AG10803 (cell line): ENCODE measurements at places on chromosomes 5 and 9.

DNA sequence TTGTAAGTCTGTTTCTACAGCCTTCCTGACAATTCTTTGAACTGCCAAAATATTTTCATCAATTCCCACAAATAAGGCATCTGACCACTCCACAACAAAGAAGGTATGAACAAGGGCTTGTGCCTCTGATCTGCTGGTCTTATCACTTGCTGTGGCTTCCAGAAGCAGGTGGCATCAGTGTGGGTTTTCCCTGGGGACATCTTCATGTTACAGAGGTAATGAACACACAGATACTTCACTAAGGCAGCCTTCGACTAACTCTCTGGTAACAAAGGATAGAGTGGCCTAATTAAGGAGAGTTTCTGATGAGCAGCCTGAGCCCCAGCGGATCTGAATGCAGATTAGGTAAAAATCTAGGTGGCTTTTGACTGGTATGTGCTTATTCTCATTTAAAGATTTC, 15.2 kb upstream of the ERAP2 start:
- DNase-seq = no peak

DNA sequence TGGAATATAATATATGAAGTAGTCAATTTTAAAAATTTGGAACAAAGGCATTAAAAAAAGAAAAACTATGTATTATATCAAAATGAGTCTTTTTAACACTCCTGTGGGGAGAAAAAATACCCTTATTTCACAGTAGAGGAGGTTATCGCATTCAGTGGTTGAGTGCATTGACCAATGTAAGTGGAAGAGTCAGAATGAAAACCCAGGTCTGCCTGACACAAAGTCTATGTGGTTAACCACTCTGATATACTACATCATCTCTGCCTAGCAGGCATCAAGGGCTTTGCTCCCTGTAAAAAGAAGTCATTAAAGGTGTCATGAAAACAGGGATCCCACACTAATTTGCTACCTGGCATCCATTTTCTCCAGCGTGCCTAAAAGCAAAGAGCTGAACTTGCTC, 417.2 kb upstream of the C9orf72 start:
- DNase-seq = no peak

- DNase-seq = no peak
Measured at GRCh38 chr9:14211564-14211963, 102.4 kb downstream of the NFIB start.

DNA sequence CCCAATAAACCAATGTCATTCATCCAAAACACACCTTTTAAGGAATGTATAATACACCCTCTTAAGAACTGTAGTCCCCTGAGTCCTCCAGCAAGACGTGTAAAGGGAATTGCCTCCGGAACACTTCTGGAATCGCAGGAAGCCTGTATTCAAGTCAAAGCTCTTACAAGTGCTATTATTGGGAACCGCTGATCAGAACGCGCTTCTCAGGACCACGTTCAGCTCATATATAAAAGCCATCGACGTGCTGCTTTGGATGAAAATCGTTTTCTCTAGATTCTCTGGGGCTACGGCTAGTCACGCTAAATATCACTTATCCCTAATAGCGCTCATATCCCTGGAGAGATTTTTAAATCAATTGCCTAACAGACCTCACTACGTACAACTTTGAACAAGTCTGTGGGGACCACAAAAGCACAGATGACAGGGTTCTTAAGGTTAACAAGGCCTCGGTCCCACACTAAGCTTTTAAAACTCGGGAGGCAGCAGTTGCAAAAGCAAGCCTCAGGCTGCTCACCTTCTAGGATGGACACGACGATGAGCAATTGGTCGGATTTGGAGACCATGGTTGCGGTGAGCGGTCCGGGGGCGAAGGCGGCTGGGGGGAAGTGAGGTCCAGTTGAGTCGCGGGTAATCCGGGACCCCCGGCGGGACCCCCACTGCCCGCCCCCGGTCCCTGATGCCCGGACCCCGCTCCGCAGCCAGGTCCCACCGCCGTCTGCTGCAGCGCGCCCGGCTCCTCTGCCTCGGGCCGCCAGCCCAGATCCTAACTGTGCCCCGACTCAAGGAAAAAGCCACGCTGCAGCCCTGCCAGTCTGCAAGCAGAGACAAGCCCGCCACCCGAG, 548 bp downstream of the CEP120 start:
- peak; percentile 27 for DNase-seq

DNA sequence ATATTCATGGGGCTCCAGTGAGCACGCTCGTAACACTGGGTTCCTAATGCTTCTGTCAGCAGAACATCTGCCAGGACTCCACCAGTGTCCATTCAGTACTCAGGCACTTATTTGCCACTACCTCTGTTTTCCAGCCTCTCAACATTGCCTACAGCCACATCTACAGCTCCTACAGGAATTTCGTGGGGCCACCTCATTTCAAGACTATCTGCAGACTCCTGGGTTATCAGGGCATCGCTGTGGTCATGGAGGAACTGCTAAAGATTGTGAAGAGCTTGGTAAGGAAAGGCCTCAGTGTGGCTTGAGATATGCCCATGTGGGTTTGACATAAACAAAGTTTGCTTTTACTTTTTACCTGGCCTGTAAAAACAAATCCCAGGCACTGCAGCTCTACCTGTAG, 92.9 kb downstream of the CYFIP2 start:
- DNase-seq = no peak

- no peak for DNase-seq
Measured at GRCh38 chr9:103928442-103928841, 165.7 kb upstream of the SMC2 start.

DNA sequence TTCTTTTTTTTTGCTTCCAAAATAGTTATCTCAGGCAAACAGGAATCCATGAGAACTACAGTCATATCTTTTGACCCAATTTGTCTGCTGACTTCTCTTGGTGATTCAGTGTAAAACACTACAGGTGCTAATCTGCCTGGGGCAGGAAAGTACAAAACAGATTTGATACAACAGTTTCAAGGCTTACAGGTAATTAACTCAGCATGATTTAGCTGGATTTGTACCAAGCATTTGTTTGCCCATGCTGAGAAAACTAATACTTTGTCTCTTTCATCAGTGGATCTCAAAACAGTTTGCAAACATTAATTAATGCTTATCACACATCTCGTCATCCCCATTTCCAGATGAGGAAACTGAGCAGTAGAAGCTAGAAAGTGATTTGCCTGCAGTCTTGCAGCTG, 312.5 kb upstream of the SEMA6A start:
- no peak for DNase-seq

DNA sequence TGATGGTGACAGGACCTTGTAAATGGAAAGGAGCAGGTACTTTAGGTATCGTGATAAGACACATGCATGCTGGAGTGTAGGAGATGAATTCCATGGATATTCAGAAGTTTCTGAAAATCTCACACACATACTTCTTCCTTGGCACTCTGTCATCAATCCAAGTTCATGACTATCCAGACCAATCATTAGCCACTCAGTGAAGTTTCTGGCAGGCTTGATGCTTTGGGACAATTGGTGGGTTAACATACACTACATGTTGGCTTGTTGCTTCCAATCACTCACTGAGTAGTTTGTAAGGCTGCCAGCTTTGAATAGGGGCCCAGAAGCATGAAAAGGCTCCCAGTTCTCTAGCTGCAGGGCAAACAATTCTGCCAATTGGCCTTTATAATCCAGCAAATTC, 147.6 kb downstream of the CEMIP2 start:
- no peak for DNase-seq

GRCh38 chr5:3339798-3340115, 255.9 kb upstream of the IRX1 start:
- DNase-seq = no peak

DNA sequence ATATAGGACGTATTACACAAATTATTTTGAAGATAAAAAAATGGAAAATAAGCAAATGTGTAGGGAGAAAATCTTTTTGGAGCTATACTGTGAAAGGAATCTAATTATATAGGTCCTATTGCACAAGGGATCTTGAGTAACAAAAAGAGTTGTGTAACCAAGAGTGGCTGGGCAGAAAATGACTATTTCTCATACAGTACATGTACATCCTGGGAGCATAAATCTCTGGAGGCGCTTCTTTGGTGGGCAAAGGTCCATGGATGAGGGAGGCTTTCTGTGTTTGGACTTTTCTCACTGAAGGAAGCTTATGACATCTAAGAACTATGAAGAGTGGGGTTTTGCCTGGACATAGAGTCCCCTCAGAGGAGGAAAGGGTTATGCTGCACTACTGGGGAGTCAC, 29.8 kb downstream of the ANKS6 start:
- no peak for DNase-seq

DNA sequence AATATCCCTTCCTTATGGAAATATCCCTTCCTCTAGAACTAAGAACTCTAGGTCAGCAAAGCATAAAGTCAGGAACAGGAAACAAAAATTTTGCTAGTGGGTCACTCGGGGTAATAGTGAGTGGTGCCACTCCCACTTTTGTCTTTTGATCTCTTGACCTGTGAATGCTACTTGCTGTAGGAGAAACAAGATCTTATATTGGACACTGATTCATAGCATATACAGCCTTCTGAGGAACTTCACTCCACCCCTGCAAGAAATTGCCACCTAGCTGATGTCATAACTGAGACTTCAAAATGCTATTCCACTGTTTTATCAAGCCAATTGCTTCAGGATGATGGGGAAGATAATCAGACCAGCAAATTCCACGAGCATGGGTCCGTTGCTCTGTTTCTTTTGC, 53.3 kb upstream of the PRSS3 start:
- no peak for DNase-seq

DNA sequence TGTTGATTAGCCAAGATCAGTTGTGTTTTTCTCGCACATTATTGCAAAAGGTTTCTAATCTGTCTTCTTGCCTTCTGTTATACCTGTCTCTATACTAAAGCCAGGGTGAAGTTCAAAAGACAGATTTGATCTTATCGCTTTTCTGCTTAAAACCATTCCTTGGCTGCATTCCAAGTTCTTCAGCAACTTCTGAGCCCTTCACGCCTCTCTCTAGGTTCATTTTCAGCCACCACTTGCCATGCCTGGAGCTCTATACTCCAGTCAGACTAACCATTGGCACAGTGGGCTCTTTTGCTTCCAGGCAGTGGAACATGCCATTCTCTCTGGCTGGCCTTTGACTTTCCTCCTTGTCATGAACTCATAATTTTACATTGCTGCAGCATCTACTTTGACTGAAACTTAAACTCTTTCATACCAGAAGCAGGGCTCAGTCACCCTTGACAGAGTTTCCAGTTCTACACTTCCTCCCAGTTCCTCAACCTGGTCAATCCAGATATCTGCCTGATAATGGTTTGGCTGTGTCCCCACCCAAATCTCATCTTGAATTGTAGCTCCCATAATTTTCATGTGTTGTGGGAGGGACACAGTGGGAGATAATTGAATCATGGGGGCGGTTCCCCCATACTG, 114.4 kb downstream of the SLC12A2 start:
- no peak for DNase-seq

GRCh38 chr5:137630972-137631370, 104.9 kb downstream of the KLHL3 start:
- no peak for DNase-seq

DNA sequence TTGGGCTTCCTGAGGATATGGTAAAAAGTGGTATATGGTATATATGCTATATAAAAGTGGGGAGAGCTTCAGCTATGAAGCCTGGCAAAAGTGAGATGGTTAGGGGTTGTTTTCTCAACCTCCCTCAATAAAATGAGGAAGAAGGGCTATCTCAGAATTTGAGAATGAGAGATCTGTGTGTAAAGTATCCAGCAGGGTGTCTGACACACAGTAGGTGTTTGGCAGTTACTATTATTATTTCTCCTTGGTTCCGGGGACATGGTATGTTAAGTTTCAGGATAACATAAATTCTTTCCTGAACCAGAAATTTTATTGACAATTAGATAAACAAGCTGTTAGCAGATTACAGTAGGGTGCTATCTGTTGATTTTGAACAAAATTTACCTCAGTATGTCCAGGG, 94.1 kb downstream of the DENND1A start:
- no peak for DNase-seq

DNA sequence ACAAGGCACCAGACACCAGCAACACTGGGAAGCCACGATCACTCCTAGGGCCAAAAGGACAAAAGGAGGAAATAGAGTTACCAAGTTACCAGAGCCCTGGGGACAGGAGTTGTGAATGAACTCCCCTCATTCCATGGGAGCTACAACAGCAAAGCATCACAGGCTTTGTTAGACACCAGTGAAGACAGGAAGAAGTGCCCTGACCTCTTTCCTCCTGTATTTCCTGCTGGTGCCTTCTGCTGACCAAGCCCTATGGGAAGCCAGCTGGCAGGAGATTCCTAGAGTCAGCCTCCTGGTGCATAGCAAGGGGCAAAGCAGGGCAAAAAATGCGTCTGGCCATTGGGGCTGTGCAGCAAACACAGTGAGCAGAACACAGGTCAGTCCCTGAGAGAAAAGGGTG, 374.7 kb downstream of the ZSWIM6 start:
- no peak for DNase-seq

DNA sequence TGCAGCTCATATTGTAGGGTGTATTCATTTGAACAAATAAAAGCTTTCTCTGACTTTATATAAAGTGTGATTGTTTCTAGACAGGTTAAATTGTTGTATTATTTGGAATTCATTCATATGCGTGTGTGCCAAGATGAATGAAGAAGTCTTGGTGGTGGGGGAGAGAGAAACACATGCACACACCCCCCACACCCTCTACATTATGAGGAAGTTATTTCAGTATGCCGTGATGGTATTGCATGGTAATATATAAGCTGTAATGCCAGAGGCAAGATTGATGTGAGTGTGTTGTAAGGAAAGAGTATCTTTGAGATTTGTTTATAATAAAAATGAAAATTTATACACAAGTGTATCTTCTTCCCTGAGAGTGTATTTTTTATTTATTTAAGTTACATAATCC, 71.0 kb downstream of the IPO11 start:
- DNase-seq = no peak

DNA sequence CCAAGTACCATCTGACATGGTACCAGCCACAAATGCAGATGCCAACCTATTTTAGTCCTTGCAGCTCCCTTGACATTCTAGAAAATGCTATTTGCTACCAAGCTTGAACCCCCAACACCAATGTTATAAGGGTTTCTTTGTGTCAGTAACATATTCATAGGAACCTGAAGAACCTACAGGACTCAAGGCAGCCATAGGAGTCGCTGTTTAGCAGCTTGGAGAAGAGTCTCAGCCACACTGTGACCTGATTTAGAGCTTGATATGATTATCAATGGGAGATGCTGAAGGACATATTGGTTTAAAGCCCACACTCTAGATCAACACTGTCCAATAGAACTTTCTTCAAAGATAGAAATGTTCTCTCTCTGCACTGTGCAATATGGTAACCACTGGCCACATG, 6.4 kb upstream of the ZFR start:
- DNase-seq = no peak

- DNase-seq = no peak
Measured at GRCh38 chr5:88734983-88735382, 148.0 kb downstream of the MEF2C start.

DNA sequence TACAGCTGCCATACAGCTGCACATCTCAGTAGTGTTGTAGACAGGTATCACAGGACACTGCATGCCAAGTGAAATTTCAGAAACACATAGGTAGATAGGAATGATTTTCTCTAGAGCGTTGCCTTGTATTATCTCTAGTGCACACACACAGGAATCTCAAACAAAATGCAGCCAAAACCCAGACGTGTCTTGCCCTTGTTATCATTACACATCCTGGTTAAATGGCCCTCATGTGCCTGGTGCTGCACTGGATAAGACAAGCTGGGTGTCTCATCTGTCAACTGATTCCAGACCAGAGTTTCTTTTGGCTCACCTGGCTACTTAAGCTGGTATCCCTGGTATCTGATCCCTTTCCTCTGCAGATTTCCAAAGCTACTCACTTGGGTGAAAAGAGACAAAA, 59.7 kb downstream of the SAXO1 start:
- no peak for DNase-seq

- DNase-seq = no peak
Measured at GRCh38 chr5:135602882-135603721, 24.3 kb upstream of the CXCL14 start.
